ENCODE measurements at places on chromosomes 1 and 21.
A peak's percentile ranks its signal among the peaks of the same experiment; 100 is the strongest.

DNA sequence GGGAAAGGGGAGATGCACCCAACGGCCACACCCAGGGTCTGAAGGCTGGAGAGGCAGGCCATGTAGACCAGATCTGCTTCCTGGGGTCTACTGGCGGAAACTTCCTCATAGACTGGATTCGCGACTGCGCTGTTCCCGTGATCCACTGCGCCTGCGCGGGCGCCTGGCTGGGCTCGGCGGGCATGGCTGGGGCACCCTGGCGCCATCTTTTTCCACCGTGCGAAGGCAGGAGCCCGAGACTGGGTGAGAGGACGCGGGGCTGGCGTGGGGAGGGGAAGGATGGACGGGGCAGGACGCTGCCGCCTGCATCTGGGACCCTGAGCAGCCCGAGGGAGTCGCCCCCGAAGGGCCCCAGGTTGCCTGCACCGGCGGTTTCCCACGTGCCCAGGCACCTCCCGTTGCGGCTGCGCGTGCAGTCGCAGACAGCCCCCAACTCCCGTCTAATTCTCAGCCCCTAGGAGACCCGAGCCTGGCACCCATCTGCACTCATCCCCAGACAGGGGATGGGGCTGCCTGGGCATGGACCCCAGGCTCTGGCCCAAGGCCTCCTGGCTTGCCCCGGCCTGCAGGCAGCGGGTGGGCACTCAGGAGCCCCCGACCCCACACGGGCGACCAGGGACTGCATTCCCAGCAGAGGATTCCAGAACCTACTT, 12.4 kb upstream of the FAM3B start:
- DNase-seq = no peak

DNA sequence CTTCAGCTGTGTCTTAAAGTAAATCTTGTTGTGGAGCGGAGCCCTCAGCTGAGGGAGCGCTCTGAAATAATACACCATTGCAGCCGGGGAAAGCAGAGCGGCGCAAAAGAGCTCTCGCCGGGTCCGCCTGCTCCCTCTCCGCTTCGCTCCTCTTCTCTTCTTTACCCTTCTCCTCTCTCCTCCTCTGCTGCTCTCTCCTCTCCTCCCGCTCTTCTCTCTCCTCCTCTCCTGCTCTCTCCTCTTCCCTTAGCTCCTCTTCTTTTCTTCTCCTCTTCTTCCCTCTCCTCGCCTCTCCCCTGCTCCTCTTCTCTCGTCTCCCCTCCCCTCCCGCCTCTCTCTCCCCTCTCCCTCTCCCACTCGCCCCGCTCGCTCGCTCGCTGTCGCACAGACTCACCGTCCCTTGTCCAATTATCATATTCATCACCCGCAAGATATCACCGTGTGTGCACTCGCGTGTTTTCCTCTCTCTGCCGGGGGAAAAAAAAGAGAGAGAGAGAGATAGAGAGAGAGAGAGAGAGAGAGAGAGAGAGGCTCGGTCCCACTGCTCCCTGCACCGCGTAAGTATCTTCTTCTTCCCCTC, at the start of gene PROX1:
TSS of gene PROX1 (plus strand) at position 47 of the 580 bp plus-strand sequence. CDS start 8,563 bp downstream, outside the sequence.
- DNase-seq = peak; percentile 94

DNA sequence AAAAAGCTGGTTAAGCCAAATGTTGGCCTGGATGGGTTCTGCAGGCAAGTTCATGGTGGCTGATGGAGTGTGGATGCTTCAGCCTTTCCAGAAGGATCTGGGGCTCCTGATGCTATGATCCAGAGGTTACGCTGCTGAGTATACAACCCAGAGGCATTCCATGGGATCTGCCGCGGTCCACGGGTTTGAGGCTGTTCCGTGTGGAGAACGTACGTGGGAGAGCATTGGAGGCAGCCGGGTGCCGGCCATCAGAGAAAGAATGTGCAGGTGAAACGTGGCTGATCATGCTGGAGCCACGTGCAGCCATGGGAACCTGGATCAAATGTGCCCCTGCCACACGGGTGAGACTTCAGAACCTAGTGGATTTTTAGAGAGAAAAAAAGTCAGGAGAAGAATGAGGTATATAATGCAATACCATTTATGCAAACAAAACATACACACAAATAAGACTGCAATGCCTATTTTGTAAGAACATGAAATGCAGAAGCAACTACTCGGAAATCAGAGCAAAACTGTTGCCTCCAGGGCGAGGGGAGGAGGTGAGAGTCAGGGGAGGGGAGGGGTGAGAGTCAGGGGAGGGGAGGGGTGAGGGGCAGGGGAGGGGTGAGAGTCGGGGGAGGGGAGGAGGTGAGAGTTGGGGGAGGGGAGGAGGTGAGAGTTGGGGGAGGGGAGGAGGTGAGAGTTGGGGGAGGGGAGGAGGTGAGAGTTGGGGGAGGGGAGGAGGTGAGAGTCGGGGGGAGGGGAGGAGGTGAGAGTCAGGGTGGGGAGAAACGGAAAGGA, 116.5 kb upstream of the C1orf174 start:
- DNase-seq = no peak

DNA sequence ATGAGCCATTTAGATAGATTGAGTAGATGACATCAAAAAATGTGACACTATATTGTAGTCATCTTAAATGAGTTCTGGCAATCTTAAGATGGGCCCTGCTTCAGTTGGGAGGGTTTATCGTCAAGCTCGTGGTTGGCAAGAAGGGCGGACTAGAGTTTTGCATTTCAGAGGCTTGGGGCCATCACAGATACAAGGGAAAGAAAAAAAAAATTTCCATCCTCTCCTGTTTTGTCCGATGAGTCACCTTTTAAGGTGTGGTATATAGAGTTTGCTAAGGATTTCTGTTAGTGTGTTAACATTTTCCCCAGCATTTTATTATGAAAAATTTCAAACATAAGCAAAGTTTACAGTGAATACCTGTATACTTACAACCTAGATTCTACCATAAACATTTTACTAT, 31.8 kb upstream of the KCNQ4 start:
- DNase-seq = no peak

GRCh38 chr21:45343891-45344290, 56.2 kb upstream of the POFUT2 start:
- DNase-seq = no peak

GRCh38 chr1:241641773-241642592, 1.8 kb upstream of the CHML start:
- no peak for DNase-seq

DNA sequence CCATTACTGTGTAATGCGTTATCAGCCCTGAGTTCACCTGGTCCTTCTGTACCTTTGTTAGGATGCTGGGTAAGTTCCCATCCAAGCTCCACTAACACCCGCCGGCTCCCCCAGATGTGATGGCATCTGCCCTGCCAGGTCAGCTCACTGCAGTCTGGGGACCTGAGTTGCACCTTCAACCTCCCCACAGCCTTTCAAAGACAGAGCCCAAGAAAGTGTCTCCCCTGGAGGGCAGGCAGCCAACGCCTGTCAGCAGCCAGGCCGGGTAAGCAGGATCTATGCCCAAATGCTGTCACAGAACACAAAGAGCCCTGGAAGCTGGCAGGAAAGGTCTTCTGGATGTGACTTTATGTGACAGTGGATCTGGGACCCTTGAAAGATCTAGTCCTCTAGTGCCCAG, 13.7 kb downstream of the MRAP start:
- no peak for DNase-seq

GRCh38 chr1:11847667-11848372, at the start of gene NPPA:
TSS of gene NPPA (minus strand) at chr1:11847783. CDS start at chr1:11847684, 99 bp downstream.
- DNase-seq = no peak

- no peak for DNase-seq
Measured at GRCh38 chr21:44427241-44428120, 27.8 kb upstream of the LRRC3 start.

- no peak for DNase-seq
Measured at GRCh38 chr1:243718893-243719292, 131.2 kb downstream of the AKT3 start.

GRCh38 chr1:182845379-182845778, 6.2 kb downstream of the DHX9 start:
- no peak for DNase-seq

- no peak for DNase-seq
Measured at GRCh38 chr21:46600978-46601377, 3.9 kb downstream of the S100B start.

DNA sequence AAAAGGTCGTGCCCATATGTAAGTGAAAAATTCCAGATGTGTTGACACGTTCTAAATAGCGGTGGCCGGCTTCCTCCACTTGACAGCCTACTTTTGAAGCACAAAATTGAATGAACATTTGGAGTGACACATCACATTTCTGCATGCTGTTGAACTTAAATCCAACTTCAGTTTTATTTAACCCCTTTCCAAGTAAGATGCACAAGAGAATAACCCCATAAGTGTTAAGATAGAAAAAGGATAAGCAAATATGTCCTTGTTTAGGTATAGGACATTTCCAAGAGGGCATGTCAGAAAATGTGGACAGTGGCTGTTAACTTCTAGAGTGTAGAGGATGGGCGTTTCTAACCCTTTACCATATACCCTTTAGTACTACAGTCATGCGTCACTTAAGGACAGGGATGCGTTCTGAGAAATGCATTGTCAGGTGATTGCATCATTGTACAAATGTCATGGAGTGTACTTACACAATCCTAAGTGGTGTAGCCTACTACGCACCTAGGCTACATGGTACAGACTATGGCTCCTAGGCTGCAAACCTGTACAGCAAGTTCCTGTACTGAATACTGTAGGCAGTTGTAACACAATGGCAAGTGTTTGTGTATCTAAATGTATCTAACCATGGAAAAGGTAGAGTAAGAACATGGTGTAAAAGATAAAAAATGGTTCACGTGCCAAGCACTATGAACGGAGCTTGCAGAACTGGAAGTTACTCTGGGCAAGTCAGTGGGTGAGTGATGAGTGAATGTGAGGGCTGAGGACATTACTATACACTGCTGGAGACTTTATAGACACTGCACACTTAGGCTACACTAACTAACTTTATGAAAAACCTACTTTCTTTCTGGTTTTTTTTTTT, 9.3 kb upstream of the FAM89A start:
- DNase-seq = no peak

DNA sequence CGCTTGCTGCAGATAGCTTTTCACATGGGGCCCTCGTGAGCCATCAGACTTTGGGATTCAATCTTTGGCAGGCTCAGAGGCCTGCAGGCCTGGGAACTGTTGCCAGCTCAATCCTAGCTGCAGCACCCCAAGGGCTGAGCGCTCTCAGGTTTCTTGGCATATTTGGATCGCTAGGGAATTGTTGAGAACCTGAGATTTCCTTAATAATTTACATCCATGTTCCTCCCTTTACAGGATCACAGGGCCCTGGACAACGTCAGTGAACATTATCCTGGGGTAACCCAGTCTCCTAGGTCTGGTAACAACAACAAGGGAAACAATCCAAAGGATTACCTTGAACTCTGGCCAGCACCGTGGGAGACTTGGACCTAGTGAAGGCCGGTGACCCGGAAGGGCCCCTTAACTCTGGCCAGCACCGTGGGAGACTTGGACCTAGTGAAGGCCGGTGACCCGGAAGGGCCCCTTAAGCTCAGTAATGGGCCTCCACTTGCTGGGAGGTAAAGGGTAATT, 49.3 kb upstream of the NEK2 start:
- peak; percentile 40 for DNase-seq

DNA sequence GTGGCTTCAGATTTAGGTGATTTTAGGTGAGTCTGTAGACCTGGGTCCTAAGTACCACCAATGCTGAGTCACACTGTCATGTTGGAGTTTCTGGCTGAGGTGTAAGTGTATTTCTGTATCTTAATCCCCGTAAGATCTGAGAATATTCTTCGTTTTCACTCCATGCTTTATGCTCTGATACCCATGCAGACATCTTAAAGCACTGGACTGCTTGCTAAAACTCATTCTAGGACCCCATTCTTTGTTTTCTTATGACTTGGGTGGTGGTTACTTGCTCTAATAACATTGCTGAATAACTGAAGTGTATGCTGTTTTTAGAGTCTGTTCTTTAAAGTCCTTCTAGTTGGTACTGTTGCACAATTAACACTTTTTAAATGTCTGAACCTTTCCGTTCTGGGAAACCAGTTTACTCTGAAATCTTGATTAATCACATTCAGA, 36.6 kb downstream of the CDC42 start:
- no peak for DNase-seq

- DNase-seq = peak; percentile 94
Measured at GRCh38 chr1:166950156-166950555, 25.2 kb downstream of the ILDR2 start.

GRCh38 chr1:245310571-245311531, 156.1 kb downstream of the KIF26B start:
- peak; percentile 50 for DNase-seq

- DNase-seq = peak; percentile 70
Measured at GRCh38 chr21:17514124-17514845, 1.4 kb downstream of the CXADR start.

DNA sequence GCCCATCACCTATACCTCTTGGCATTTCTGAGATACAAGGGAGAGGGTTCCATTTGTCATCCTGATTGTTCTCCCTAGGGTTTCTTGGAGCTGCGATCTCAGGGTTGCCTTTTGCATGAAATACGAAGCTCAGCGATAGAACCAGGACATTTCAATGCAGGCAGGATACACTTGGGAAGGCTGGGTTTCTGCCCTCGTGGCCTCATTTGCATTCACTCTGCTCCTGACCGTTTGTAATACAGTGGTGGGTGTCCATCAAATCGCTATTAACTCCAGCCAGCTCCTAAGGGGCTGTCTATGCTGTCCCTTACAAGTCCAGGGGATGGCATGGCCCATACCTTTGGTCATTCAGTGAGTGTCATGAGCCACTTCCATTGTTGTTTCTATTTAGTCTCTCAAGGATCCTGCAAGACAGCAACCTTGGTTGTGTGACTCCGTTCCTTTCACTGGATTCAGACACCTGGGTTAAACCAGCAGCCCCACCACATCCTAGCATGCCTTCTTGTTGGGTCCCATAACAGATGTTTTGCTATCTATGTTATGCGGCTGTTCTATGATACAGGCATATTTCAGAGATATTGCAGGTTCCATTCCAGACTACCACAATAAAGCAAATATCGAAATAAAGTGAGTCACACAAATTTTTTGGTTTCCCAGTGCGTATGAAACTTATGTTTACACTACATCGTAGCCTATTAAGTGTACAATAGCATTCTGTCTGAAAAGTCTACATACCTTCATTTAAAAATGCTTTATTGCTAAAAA, 18.3 kb downstream of the KAZN start:
- DNase-seq = no peak

DNA sequence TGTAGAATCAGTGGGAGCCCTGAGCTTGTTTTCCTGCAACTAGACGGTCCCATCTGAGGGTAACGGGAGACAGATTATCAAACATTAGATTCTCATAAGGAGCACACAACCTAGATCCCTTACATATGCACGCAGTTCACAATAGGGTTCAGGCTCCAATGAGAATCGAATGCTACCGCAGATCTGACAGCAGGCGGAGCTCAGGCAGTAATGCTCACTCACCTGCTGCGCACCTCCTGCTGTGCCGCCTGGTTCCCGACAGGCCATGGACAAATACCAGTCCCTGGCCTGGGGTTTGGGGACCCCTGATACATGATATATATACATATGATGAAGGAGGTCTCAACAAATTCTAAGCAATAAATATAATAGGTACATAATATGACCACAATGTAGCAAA, 19.7 kb upstream of the SMIM12 start:
- DNase-seq = peak; percentile 59

All from neural progenitor cell (in vitro differentiated cells).